ENCODE measurements at places on chromosomes 5 and 9.

DNA sequence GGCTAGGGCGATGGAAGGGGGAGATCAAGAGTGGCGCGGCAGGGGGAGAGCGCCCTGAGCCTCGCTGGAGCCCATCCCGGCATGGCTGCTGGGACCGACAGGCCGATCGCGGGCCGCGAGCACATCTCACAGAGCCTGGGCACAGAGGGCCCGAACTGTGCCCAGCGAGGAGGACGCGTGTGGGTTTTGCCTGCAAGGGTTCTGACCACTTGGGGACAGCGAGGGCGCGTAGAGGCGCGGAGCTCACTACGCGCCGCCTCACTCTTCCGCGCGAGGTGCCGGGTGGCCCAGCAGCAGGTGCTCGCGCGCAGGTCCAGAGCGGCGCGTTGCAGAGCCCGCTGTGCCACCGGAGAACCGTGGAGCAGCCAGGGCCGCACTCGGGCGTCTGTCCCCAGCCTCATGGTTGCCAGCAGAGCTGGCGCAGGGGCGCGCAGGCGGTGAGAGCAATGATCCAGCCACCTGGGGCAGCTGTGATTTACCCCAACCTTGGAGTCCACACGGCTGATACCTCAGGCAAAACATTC, 16.3 kb upstream of the PITX1 start:
- DNase-seq = no peak

DNA sequence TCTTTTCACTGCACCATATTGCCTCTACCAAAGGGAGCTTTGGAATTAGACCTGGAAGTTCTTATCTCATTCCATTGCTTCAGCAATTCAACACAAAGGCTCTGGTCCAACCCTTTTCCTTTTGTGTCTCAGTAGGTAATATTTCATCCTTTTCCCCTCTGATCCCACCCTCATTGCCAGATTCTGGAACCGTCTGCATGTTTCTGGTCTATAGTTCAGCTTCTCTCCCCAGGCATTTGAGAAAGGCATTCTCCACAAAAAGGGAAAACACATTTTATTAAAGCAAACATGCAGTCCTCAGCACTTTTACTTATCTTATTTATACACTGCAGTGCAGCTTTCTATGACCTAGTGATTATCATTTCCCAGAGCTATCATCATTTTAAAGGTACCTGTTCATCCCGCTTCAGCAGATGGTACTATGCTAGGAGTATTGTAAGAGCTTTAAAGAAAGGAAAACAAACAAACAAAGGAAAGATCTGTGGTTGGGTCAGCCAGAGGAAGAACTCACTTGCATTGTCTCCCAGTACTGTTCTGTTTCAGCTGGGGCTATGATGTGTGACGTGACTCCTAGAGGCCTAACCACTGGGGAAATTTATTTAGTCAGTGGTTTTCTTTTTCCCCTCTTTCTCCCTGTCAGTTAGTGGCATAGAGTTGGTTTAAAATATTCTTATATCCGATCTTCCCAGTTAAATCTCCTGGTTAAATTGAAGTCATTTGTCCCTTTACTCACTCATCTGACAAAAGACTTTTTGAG, 269.2 kb downstream of the TMEM38B start:
- DNase-seq = no peak

- DNase-seq = no peak
Observed at GRCh38 chr9:70387663-70388062, 26.8 kb downstream of the KLF9 start.

GRCh38 chr9:95012035-95012708, 285.7 kb downstream of the AOPEP start:
- DNase-seq = no peak

- DNase-seq = no peak
Observed at GRCh38 chr9:91059713-91060112, 258.1 kb downstream of the SYK start.

DNA sequence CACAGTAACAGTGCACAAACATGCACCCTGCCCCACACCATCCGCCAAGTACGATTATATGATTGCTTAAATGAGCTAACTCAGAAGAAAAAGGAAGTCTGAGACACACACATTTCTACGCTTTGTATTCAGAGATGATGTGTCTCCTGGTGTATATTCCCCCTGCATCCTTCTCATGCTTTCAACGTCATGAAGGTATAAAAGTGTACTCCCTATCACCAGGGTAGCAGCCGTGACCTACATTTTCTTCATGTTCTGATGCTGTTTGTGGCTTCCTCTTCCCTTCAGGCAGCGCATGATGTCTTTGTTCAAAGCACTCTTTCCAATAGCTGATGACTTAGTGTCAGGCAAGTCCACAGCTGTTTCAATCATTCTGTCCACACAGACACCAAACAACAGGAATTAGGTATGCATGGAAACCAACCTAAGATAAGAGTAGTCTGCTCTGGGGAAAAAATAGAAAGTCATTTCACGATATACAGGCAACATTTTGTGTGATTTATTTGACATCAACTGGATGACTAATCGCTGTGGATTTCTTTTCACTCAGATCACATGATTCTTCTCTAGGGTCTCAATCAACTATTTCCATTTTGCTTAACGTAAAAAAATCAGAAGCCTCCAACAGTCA, 269.4 kb upstream of the PTGER4 start:
- DNase-seq = peak; percentile 19

DNA sequence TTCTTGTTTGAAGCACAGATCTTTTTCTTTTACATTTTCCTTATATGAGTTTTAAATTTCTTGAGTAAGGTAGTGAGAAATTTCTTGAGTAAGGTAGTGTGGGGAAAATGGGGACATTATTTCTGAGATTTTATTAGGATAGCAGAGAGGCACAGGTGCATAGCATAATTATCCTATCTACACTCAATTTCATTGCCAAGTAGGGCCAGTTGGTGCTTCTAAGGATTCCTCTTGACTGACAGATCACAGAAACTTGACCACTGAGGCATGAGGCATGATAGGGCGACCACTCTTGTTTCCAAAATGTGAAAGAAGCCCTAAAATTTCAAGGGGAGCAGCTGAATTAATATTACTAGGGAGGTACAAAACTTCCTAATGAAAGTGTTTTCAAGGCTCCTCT, 31.4 kb upstream of the TMC1 start:
- DNase-seq = no peak

- no peak for DNase-seq
Observed at GRCh38 chr5:151107084-151107483, 26.2 kb upstream of the TNIP1 start.

- DNase-seq = no peak
Observed at GRCh38 chr5:34666392-34667080, 10.4 kb downstream of the RAI14 start.

Measured in activated T-helper 1 cell treated with anti-CD3 and anti-CD28 coated beads, Interleukin-2, amount 50 U/mL, for 16 hours (primary cell).